Activated CD8-positive, alpha-beta memory T cell treated with anti-CD3 and anti-CD28 coated beads, Interleukin-2, amount 10 ng/mL, durations not matched to agents 7 days and 5 days (primary cell): ENCODE measurements at places on chromosomes 12 and 14. TPM values are rescaled to one million over a fixed set of nuclear protein-coding genes. Genes with fewer than 3 reads are reported as not detected.

PMCH gene
- 0.53 TPM for total RNA-seq

DNA sequence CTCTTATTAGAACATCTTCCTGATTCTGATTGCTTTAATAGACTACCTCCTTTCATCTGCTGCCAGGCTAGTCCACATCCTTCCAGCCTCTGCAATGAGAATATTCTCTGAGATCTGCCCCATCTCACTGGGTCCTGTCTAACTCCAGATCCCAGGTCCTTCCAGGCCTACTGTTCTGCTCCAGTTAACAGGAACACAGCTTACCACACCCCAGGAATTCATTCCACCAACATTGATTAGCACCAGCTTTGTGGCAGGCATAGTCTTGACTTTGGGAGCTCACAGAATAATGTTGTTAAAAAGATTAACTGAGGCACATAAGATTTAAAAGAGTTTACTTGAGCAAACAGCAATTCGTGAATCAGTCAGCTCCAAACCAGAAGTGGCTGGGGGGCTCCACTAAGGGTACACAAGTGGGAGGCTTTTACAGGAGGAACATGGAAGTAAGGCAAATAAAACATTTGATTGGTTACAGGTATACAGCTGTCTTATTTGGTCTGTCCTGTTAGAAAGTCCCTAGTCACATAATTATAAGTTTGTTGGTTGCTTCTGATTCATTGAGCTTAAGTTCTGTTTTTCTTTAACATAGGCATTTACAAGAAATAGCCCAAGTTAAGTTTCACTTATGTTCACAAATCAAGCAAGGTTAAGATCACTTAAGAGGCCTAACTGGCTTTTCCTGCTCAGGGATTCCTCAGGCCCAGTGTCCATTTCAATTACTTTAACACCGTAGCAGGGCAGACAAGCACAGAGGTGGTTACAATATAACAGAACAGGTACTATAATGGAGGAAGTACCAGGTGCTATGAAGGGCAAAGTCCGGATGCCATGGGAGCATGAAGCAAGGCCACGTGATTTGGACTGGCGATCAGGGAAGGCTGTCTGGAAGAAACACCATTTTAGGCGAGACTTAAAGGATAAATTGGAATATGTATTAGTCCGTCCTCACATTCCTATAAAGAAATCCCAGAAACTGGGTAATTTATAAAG is 12.2 kb upstream of the MYH7 start:
- peaks cover 2% of the 10 kb centered on the region for H3K36me3 ChIP-seq
- peaks cover 9% of the 10 kb centered on the region for H3K4me1 ChIP-seq
- peaks cover 15% of the 10 kb centered on the region for H3K27me3 ChIP-seq
- no peak for DNase-seq

BCL11B gene
- total RNA-seq = 66.2 TPM

- peaks cover 58% of the 10 kb centered on the region for H3K4me1 ChIP-seq
- peaks cover 51% of the 10 kb centered on the region for H3K36me3 ChIP-seq
- no peak overlapping the region for H3K27ac ChIP-seq
- H3K27me3 ChIP-seq = no peaks in the 10 kb centered on the region
- no peak for DNase-seq
Observed at GRCh38 chr12:761256-761655, 8.9 kb downstream of the WNK1 start.

DNA sequence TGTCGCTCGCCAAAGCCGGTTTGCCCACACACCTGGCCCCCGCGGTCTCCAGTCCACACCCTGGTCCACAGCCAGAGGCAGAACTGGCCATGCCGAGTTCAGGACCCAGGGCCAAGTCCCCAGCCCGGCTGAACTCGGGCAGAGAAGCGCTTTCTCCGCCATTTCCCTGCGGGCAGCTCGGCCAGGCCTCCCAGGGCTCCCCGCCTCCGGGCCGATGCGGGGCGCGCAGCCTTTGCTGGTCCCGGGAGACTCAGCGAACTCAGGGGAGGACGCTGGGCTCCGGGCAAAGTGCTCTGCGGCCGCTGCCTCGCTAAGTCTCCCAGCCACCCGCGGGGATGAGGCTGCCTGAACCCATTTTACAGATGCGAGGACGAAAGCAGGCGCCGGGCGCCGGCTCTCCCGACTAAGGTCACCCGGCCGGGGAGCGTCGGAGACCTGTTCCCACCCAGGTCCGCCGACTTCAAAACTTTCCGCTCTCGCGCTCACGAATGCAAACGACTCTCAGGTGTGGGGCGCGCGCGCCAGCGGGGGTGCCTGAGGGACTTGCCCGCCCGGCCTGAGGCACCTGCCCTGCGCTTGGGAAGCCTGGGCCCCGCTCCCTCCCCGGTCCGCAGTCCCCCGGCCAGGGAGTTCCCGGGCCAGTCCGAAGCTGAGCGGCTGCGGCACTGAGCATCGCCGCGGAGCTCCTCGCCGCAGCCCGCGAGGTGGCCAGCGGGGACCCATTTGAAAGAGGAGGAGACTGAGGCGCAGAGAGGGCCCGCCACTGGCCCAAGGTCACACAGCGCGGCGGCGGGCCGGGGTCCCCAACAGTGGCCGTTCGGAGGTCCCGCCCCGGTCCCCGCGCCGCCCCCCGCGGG is 627 bp downstream of the TESC start:
- H3K4me3 ChIP-seq = peak overlapping the region; percentile 78
- peak; percentile 62 for DNase-seq
- peaks cover 26% of the 10 kb centered on the region for H3K27me3 ChIP-seq
- H3K27ac ChIP-seq = peak overlapping the region; percentile 68
- peaks cover 1% of the 10 kb centered on the region for H3K36me3 ChIP-seq

SMCO2 gene
- 0.91 TPM for total RNA-seq

DNA sequence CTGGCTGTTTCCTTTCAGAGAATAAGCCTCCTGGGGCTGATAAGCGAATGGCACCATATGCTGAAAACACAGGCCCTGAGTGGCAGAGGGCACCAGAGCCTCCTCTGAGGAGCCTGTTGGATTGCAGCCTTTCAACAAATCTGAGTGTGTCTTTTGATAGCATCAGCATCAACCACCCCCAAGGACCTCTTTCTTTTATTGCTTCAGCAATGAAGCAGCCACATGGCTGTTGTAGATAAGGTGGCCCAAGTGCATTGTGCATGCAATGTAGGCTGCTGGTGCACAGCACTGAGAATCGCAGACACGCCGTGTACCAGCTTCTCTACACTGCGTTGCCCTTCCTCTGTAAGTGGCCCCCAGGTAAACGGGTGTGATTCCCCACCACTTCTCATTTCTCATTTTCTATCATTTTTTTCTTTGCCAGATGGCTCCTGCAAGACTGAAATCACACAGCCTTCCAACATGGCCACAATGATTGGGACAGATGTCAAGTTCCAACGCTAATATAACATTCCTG is 191.7 kb downstream of the DAD1 start:
- no peak overlapping the region for H3K4me3 ChIP-seq
- no peak overlapping the region for H3K27ac ChIP-seq
- DNase-seq = no peak

DNA sequence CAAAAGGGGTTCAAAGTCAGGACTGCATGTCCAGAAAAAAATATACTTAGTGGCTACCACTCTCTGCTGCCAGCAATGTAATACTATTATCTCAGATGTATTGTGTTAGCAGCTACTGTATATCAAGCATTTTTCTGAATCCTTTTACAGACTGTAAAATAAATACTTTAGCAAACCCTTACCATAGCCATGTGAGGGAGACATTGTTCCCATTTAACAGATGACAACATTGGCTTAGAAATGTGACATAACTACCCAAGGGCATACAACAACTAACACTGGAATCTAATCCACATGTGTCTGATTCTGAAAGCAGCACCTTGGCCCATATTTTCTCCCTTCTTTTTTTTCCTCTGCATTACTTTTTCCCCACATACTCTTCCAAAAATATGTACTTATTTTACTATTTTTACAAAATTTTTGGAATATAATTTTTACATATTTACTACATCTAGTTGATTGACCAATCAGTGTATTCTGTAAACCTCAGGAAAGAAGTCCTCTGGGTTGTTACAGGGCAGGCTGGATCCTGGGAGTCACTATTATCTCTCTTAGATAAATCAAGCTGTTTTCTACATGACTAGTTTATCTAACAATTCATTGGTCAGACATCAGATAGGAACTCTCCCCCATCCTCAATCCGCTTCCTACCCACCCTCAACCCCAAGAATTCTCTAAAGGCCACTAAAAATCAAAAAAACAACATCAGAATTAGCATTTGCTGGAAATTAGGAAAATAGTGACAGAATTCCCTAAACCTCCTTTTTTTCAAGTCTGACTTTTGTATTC is 154.1 kb downstream of the BTG1 start:
- no peak for DNase-seq
- H3K27me3 ChIP-seq = no peaks in the 10 kb centered on the region
- H3K27ac ChIP-seq = no peak overlapping the region
- H3K36me3 ChIP-seq = peaks cover 1% of the 10 kb centered on the region
